Aorta (tissue), 5 donors: ENCODE measurements at places on chromosomes 7 and 10. TPM values are rescaled to one million over a fixed set of nuclear protein-coding genes. Genes with fewer than 3 reads are reported as not detected.

Gene HMX3
- not detected for total RNA-seq

Gene RAB19
- total RNA-seq, result not detected

Gene DKK1
- total RNA-seq, result 0.96 TPM

Gene EPHA1
- total RNA-seq, result 0.21 TPM

Gene HIP1
- 87.9 TPM for total RNA-seq

Gene AKR1C2
- total RNA-seq, result 44.7 TPM

Gene C7orf57
- not detected for total RNA-seq

Gene GLI3
- total RNA-seq, result 34.9 TPM

Gene ANKRD61
- not detected for total RNA-seq

Gene MYPN
- not detected for total RNA-seq

Gene ANKRD30A
- total RNA-seq, result not detected

Gene AHR
- 65.8 TPM for total RNA-seq

Gene DPYSL4
- total RNA-seq, result 0.84 TPM

Gene TFPI2
- total RNA-seq, result 5.8 TPM

Gene ANKRD22
- 0.26 TPM for total RNA-seq
